ENCODE measurements at places on chromosomes 11 and 22.

DNA sequence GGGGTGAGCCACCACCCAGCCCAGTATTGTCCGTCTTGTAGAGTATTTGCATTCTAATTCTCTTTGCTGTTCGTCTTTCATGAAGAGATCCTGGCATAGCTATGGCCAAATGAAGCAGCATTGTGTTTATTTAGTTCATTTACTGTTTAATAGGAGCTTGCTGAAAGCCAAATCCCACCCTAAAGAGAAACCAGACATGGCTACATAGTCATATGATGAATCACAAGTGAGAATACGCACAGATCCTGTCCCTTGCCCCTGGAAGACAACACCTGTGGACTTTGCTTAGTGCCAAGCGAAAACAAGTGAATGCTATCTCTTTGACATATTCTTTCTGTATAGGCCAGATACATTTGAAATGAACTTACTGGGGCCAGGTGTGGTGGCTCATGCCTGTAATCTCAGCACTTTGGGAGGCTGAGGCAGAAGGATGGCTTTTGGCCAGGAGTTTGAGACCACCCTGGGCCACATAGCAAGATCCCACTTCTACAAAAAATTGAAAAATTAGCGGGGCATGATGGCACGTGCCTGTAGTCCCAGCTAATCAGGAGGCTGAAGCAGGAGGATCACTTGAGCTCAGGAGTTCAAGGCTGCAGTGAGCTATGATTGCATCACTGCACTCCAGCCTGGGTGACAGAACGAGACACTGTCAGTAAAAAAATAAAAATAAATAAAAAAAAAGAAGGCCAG lies 5.1 kb upstream of the ARFGAP3 start:
- DNase-seq, result no peak

DNA sequence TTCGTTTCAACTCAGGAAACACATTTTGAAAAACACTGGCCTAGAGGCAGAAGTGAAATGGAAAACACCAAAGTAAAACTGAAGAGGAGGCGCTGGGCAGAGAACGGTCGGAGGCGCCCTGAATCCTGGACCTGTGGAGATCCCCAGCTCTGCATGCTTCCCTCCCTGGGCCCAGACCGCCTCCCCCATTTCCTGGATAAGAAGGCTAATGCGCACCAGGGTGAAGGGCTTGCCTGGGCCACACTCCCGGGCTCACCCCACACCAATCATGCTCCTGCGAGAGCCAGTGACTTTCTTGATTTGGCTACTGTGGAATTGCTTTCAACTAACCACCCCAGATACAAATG lies 167.1 kb downstream of the CRYBB2 start:
- DNase-seq, result no peak

- DNase-seq, result no peak
These were observed 12.4 kb downstream of the POU2AF3 start for GRCh38 chr11:111310723-111311122.

GRCh38 chr22:25045159-25045558 lies 92.6 kb downstream of the KIAA1671 start:
- DNase-seq, result no peak

- peak; percentile 24 for DNase-seq
These were observed 9.4 kb downstream of the IGSF9B start for GRCh38 chr11:133947321-133947756.

- no peak for DNase-seq
These were observed 112.8 kb upstream of the C11orf87 start for GRCh38 chr11:109309153-109309552.

DNA sequence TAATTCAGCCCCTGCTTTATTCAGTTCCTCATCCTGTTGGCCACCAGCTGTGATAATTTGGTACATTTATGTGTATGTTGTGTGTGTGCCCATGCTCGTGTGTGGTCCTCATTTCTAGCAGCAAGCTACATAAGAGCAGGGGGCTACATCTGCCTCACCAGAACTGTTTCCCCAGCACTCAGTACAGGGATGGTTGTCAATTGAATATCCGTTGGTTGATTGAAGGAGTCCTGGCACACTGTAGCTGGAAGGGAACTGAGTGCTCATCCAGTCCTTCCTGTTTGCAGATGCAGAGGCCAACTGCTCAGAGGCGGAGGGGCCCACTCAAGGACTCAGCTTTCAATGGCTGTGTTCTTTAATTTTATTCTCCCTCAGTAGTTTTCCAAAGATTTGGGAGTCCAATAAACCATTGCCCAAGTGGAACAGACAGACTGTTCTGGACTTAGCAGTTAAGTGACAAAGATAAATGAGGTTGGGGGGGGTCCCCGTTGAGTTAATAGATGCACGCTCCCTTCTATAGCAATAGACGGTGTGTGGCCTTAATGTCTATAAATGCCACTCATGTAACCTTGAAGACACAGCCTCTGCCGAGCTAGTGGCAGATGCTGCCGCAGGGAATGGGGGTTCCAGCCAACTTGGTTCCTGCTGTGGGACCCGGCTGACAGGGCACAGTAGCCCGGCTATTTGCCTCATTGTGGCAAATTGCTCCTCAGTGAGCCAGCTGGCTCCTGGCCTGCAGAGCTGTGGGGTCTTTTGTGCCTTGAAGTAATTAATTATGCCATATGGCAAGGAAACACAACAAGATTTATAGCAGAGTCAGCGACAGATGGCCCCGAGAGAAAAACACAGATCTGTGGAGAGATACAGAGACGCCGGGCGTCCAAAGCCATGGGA lies 71.4 kb upstream of the GRK3 start:
- no peak for DNase-seq

DNA sequence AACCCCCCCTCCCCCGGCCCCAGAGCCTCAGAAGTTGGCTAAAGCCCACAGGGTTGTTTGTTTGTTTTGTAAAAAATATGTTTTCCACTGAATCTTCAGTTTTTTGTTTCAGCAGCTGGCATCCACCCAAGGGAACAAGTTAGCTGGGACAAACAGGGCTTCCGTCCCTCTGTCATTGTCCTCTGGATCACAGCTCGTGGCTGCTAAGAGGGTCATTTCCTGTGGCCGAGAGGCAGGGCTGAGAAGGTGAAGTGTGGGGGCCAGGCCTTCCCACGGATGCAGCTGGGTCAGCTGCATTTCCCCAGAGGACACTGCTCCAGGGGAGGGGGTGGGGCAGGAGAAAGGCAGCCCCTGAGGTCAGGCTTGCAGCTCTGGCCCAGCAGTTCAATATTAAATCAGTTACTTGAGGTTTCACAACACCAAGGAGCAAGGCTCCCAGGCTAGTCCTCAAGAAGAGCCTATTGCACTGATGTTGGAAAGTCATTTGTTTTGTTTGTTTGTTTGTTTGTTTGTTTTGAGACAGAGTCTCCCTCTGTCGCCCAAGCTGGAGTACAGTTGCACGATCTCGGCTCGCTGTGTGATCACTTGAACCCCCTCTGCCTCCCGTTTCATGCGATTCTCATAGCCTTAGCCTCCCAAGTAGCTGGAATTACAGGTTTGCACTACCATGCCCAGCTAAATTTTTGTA lies 34.4 kb upstream of the SMTN start:
- DNase-seq, result no peak

GRCh38 chr11:46003572-46003971 lies 81.1 kb downstream of the LARGE2 start:
- no peak for DNase-seq

DNA sequence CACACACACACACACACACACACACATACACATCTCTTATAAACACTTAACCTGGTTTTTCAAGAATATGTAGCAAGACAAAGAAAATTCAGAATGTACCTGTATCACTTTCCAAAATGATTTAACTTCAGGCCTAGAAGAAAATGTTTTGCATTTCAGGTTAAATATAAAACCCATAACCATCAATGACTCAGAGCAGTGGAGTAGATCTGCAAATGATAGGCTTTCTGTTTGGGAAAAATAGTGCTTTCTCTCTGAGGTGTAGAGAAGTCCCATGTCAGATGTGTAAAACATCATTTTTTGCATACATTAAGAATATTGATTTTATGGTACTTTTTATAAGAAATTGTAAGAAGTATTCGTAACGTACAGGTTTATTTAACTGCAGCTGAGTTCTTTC lies 116.9 kb downstream of the STK33 start:
- DNase-seq, result no peak

- no peak for DNase-seq
These were observed 91.9 kb upstream of the SOX6 start for GRCh38 chr11:16448123-16448717.

DNA sequence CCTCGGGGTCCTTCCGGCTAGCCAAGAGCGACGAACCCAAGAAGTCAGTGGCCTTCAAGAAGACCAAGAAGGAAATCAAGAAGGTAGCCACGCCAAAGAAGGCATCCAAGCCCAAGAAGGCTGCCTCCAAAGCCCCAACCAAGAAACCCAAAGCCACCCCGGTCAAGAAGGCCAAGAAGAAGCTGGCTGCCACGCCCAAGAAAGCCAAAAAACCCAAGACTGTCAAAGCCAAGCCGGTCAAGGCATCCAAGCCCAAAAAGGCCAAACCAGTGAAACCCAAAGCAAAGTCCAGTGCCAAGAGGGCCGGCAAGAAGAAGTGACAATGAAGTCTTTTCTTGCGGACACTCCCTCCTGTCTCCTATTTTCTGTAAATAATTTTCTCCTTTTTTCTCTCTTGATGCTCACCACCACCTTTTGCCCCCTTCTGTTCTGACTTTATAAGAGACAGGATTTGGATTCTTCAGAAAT lies 1.9 kb upstream of the GCAT start:
- DNase-seq, result no peak
